CD4-positive, alpha-beta memory T cell (primary cell): ENCODE measurements at places on chromosomes 7 and 10. TPM values are rescaled to one million over a fixed set of nuclear protein-coding genes. Genes with fewer than 3 reads are reported as not detected.

GRCh38 chr7:116598278-116598677 is 73.4 kb downstream of the CAV1 start:
- H3K4me1 ChIP-seq = no peaks in the 10 kb centered on the region
- no peak for DNase-seq
- no peaks in the 10 kb centered on the region for H3K27me3 ChIP-seq
- no peak overlapping the region for H3K27ac ChIP-seq
- H3K36me3 ChIP-seq = no peaks in the 10 kb centered on the region
- no peak overlapping the region for H3K4me3 ChIP-seq

GRCh38 chr10:78160591-78160990 is 126.9 kb downstream of the RPS24 start:
- H3K4me3 ChIP-seq = no peak overlapping the region
- H3K27me3 ChIP-seq = no peaks in the 10 kb centered on the region
- H3K27ac ChIP-seq = no peak overlapping the region
- no peaks in the 10 kb centered on the region for H3K36me3 ChIP-seq
- H3K4me1 ChIP-seq = no peaks in the 10 kb centered on the region

- no peaks in the 10 kb centered on the region for H3K36me3 ChIP-seq
- DNase-seq = no peak
- H3K27ac ChIP-seq = no peak overlapping the region
- H3K27me3 ChIP-seq = no peaks in the 10 kb centered on the region
Observed at GRCh38 chr10:59093461-59093860, 83.0 kb upstream of the PHYHIPL start.

Gene MARCHF5
- 38.6 TPM for total RNA-seq

GRCh38 chr10:6674291-6674690 is 94.2 kb upstream of the PRKCQ start:
- H3K27me3 ChIP-seq = peaks cover 3% of the 10 kb centered on the region
- H3K27ac ChIP-seq = no peak overlapping the region
- no peaks in the 10 kb centered on the region for H3K36me3 ChIP-seq
- H3K4me1 ChIP-seq = no peaks in the 10 kb centered on the region

Gene KLF6
- total RNA-seq = 311 TPM

Gene AS3MT
- 2.3 TPM for total RNA-seq

DNA sequence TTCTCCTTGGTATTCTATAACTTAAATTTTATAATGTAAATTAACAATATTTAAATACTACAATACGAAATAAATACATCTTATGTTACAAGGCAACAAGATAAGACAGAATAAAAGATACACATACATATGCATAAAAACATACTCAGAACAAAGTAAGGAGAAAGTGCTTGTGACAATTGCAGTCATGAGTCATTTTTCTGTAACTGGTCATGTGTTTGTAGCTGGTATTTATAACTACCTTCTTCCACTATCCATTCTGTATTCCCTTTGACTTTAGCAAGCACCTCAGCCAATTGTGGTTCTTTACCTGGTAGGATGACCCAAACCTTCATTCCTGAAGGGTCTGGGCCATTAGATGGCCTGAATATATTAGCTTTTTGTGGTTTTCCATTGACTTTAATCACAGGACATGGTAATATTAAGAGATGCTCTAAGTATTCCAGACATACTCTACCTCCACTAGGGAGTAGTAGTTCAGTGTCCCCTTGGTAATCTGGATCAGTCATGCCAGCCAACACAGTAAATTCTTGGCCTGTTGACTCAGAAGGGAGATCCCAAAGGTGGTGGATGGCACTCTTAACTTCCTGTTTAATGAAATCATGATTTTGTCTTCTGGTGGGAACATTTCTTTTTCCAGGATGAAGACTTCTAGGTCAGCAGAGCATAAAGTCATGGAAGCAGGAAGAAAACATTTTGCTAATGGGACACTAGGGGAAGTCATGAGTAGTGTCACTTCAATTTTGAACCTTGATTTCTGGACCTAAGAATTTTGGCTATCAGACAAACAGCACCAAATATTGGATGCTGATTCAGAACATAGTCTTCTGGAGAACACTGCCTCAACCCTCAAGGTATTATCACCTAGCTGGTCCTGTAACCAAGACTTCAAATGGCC is 733.7 kb upstream of the IGFBP3 start:
- DNase-seq = no peak
- no peak overlapping the region for H3K27ac ChIP-seq
- H3K4me3 ChIP-seq = no peak overlapping the region
- H3K36me3 ChIP-seq = no peaks in the 10 kb centered on the region

Gene CAPZA2
- 116 TPM for total RNA-seq

Gene PDK4
- total RNA-seq = 0.44 TPM
